ENCODE measurements at places on chromosomes 5 and 9.

- DNase-seq, result no peak
Measured at GRCh38 chr5:91312698-91313097, 70.4 kb downstream of the ARRDC3 start.

- no peak for DNase-seq
Measured at GRCh38 chr5:141745390-141745789, 63.4 kb upstream of the ARAP3 start.

DNA sequence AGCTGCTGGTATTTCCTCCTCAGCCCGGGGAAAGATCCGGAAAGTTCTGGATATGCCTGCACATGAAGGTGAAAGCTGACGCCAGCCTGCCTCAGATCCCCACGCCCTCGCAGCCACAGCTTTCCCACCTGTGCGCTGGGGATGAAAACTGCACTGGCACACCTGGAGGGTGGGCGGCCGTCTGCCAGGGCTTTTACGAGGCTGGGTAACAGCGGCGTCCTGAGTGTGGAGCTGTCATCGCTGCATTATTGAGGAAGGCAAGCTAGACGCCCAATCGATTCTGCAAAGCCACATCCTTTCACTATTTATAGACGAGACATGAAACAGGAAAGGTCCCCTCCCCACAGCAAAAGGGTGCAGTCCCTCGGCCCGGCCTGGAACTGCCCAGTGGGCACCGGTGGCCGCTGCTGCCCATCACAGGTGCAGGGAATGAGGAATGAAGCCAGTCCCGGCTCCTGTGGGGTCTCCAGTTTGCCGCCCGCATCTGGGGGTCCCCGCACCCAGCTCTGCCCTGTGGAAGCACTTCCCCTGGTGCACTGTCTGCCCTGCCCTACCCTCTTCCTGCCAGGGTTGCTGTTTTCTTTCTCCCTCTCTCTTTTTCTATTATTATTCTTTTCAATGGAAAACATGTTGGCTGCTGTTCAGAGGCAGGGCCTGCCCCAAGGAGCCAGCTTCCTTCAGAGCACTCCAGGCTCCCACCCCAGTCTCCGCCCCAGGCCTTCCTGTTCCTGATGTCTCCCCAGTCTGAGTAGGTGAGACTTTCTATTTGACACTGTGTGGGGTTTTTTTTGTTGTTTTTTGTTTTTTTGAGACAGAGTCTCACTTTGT lies 7.0 kb downstream of the NOTCH1 start:
- DNase-seq, result no peak

GRCh38 chr5:22887566-22887965 lies 34.4 kb upstream of the CDH12 start:
- no peak for DNase-seq

DNA sequence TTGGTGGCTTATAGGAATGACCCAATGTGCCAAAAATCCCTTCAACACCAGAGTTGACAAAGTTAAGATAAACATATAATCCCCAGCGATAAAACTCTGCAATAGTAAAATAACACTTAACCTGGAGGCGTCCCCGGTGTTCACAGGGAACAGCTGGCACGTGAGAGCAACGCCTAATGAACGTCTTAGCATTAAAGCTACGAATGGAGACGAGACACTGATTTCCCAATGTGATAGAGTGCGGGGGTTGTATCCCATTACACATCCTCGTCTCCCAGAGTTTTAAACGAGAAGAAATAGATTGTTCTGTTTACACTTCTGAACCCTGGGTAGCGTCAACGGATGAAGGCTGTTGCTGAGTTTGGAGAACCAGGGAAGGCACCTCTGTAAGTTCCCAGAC lies 57.6 kb downstream of the PTCH1 start:
- DNase-seq, result no peak

GRCh38 chr9:136764301-136764891 lies at the start of gene LCN15:
TSS of gene LCN15 (minus strand) at chr9:136764518. CDS start at chr9:136764488, 30 bp downstream.
- DNase-seq, result no peak
